ENCODE measurements at places on chromosomes 13 and 19.
A peak's percentile ranks its signal among the peaks of the same experiment; 100 is the strongest.

GRCh38 chr19:12769689-12770088 lies 5.7 kb downstream of the HOOK2 start:
- DNase-seq = no peak

- DNase-seq = no peak
Observed at GRCh38 chr13:24301911-24302310, 7.5 kb upstream of the C1QTNF9 start.

- DNase-seq = no peak
Observed at GRCh38 chr13:51805925-51806324, 2.0 kb upstream of the DHRS12 start.

- no peak for DNase-seq
Observed at GRCh38 chr19:3538965-3539755, at the start of gene TEKTIP1. TEKTIP1 (plus strand) TSS chr19:3539174; CDS start chr19:3539178, 4 bp downstream.

- no peak for DNase-seq
Observed at GRCh38 chr13:50915565-50915964, 6.0 kb downstream of the RNASEH2B start.

DNA sequence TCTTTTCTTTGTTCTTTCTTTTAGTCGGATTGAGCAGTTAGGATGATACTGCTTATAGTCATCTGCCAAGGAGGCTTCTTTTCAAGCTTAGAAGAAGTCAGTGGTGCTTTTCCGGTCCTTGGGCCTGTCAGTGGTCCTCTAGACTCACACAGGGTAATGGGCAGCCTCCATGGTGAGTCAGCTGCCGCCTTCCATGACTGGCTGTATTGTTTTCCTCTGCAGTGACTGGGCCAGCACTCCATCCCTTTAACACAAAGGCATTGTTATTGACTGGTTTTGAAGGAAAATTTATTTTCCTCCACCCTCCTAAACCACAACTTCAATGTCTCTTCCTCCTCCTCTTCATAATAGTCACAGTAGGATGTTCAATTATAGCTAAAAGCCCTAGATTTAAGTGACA lies 47.1 kb upstream of the CNMD start:
- DNase-seq = no peak

DNA sequence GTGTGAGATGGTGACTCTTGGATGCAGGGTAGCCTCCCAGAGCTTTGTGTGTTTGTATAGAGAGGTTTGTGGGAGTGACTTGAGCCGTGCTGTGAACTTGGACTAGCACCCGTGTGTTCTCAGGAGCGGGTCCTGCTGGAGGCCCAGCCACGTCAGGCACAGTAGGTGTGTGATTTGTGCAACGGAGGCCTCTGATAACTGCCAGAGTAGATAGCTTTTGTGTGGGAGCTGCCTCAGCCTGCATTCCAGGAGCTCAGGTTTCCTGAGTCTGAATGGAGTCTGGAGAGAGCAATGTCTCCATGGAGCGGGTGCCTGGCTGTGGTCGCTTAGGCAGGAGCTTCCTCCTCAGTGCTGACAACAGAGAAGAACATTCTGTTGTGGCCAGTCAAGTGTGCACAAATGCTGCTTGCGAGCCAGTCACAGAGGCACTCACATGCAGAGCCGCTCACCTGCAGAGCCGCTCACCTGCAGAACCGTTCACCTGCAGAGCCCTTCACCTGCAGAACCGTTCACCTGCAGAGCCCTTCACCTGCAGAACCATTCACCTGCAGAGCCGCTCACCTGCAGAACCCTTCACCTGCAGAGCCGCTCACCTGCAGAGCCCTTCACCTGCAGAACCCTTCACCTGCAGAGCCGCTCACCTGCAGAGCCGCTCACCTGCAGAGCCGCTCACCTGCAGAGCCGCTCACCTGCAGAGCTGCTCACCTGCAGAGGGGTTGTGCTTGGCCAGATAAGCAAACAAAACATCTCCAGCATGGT lies 32.6 kb downstream of the TFDP1 start:
- no peak for DNase-seq

- DNase-seq = no peak
Observed at GRCh38 chr19:45249261-45250033, 1.6 kb upstream of the MARK4 start.

DNA sequence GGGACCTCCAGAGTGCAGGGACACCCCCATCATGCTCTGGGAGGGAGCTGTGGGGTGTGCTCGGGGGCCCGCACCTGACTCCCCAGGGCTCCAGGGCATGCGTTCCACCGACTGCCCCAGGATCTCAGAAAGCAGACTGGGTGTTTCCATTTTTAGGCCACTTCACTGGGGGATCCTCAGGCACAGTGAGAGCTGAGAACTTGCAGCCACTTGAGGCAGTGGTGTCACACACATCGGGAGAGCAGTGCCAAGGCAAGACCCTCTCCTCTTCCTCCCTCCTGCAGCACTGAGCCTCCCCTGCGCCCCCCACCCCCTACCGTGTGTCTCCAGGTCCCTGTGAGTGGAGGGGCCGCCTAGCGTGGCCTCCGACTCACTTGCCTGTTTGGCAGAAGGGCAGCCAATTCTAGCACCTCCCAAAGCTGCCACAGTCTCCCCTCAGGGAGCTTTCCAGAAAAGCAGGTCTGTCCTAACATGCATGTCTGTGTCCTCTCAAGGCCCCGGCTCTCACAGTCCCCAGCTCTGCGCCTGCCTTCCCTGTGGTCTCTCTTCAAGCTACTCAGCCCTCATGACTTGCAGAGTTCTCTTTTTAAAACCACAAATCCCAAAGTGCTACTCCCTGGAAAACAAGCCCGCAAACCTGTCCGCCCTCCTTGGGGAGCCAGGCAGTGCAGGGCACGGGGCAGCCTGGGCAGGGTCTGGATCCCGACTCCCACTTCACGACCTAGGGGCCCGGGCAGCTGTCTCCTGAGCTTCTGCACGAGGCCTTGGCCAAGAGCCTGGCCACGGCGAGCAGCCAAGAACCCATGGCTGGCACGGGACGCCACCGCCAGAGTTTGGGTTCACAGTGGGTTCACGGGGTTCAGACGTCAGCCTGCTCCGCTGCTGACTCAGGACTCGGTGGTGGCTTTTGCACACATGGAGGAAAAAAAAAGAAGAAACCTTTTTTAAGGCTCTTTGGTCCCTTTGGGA lies 94.1 kb downstream of the STK24 start:
- DNase-seq = peak; percentile 17

GRCh38 chr19:15776991-15777970 lies 10.2 kb upstream of the OR10H5 start:
- no peak for DNase-seq

DNA sequence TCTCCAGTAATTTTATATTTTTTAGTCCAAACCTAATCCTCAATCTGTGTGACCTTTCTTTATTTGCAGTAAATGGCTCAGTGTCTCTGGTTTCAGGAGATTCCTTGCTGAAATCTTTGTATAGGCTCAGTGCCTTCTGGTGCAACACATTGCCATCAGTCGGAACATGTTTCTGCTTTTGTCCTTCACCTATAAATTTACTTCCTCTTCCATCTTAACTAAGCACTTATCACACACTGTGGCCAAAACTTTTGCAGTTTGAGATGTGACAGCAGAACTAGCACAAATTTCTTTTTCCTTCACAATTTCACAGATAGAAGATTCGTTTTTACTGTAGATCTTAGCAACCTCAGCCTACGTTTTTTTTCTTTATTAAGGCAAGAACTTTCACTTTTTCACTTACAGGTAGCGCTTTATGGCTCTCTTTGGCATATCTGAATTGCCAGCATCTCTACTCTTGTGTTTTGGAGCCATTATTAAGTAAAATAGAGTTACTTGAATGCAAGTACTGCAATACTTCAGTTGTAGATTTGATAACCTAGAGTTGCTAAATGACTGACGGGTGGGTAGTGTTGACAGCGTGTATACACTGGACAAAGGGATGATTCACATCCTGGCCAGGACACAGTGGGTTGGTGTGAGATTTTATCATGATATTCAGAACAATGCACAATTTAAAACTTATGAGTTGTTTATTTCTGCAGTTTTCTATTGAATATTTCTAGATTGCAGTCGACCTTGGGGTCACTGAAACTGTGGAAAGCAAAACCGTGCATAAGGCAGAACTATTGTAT lies 44.3 kb downstream of the NDFIP2 start:
- peak; percentile 44 for DNase-seq

Measured in foreskin keratinocyte (primary cell).